ENCODE measurements at places on chromosomes 4 and X.

DNA sequence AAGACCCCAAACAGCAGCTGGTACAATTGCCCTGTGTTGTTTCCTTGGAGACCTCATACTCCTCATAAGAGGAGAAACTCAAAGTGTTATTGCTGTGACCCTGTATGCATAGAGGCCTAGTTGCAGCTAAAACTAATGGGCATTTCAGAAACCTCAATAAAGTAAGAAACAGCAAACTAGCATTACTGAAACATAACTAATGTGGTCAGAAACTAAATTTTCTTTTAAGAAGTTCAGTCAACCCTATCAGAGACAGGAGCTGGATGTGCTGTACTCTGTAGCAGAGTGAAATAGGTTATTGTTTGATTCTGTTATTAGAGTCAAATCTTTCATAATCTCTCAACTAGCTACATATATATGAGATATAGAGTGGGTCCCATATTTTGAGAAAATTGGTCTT, 257.5 kb upstream of the IRS4 start:
- DNase-seq: no peak

DNA sequence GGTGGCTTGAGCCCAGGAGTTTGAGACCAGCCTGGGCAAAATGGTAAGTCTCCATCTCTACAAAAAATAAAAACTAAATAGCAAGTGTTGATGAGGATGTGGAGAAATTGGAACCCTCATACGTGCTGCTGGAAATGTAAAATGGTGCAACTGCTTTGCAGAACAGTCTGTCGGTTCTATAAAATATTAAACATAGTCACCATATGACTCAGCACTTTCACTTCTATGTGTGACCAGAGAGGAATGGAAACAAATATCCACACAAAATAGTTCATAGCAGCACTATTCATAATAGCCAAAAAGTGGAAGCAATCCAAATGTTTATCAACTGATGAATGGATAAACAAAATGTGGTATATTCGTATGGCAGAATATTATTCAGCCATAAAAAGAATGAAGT, 60.8 kb upstream of the FMR1 start:
- no peak for DNase-seq

GRCh38 chrX:150253959-150254620, 109.0 kb upstream of the MAMLD1 start:
- no peak for DNase-seq

DNA sequence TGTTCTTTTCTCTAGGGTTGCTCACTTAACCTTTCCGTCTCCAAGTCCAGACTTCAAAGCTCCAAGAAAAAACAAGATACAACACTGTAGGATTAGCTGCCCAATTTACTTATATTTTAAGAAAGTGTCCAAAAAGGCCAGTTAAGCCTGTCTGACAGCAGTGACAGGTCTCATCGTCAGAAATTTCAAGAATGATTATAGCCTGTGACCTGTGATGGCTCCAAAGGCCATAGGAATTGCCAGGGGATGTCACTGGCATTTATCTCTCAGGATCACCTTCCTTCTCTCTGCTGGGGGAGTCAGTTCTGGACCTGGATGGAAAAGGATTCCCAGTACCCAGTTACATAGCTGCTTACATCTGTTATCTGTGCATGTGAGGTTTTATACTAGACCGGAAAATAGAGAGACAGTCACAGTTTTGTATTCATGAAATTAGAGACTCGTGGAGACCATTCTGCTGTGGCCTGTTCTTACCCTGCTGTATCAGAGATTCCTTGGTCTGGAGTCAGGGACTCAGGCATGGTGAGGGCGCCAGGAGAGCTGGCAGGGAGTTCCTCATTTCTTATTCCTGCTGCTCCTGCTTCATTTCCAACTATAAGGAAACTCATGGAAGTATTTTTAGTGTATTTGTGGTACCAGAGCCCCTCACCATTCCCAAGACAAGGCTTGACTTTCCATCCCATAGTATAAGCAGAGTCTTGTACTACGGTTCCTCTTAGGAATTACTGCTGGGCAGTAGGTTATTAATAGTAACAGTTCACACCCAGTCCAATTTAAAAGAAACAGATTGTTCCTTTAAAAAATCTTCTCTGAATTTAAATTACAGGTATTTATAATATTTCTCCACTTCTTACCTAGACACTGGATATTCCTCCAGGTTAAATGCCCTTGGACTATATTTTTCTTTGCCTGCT, 220.8 kb downstream of the SHROOM3 start:
- DNase-seq: no peak

DNA sequence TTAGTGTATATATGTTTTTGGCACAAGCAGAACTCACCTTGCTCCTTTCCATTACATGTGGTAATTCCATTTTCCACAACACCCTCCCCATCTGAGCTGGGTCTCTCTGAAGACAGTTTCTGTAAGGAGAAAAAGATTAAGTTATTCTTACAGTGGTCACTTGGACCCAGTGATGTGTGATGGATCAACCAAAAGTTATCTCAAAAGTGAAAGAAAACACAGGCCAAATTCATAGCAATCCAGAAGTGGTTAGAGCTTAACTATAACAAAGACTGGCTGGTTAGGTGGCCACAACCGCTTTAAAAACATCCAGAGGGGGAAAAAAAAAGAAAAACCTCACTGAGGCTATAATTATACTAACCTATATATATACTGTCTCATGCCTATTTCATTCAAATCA, 123.7 kb downstream of the AFAP1 start:
- DNase-seq: no peak

GRCh38 chr4:163193717-163194116, 27.0 kb upstream of the NAF1 start:
- no peak for DNase-seq

Measured in stimulated activated CD8-positive, alpha-beta memory T cell treated with anti-CD3 and anti-CD28 coated beads, Interleukin-15, amount 100 ng/mL, for 48 hours (primary cell).